ENCODE measurements at places on chromosomes 3 and 15. TPM values are rescaled to one million over a fixed set of nuclear protein-coding genes. Genes with fewer than 3 reads are reported as not detected.

- no peak for DNase-seq
Measured at GRCh38 chr3:187648177-187648576, 22.0 kb downstream of the SST start.

- DNase-seq, result no peak
Measured at GRCh38 chr3:71022551-71023335, 560.8 kb downstream of the FOXP1 start.

GRCh38 chr3:162605651-162606204, 1109.1 kb downstream of the OTOL1 start:
- no peak for DNase-seq

DNA sequence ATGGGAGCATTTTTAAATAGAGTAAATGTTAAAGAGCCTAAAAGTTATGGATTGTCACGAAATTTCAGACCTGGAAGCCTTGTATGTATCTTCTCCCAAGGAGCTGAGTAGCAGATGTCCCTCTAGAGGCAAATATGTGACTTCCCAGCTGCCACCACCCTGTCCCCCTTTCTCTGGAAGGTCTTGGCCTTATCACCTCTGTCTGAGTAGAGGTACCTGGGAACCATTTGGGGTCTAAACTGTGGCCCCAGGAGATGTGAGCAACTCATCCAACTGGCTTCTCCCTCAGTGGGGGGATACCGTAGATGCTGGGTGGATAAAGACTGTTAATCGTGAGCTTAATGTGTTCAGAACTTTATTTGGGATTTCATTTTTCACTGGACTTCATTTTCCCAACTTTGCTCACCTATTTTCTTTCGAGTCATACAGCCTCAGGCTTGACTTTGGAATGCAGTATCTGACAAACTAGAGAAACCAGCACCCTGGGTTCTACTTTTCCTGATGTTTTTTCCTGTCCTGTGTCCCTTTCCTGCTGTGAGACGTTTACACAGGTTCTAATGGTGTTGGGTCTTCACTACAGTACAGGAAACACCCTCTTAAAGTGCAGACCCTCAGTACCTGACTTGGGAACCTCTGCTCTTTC, 53.3 kb upstream of the CCR4 start:
- DNase-seq, result no peak

DNA sequence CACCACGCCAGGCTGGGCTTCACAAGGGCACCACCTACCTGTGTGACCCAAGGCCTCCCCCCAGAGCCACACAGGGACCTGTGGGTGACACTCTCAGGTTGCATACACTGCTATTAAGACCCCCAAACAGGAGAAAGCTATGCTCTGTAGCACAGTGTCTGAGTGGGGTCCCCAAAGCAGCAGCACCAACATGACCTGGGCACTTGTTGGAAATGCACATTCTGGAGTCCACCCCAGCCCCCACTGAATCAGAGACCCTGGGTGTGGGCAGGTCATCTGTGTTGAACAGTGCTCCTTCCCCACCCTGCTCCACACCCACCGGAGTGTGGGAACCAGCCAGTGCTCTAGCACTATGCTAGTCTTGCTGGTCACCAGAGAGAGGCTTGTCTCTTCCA, 76.1 kb downstream of the ADAMTS17 start:
- no peak for DNase-seq

- DNase-seq, result no peak
Measured at GRCh38 chr3:103308921-103309320, 874.1 kb downstream of the ZPLD1 start.

GRCh38 chr3:155354658-155355057, 61.2 kb upstream of the STRIT1 start:
- no peak for DNase-seq

- peak; percentile 15 for DNase-seq
Measured at GRCh38 chr3:144263706-144264105, 292.1 kb downstream of the DIPK2A start.

- peak; percentile 71 for DNase-seq
Measured at GRCh38 chr15:62994975-62995681, 47.4 kb upstream of the TPM1 start.

Gene LRTM1
- total RNA-seq, result 7.4 TPM

Gene WWTR1
- total RNA-seq, result 83.2 TPM
